T-helper 22 cell (primary cell): ENCODE measurements at places on chromosomes 5 and 9.

GRCh38 chr5:107541400-107541799 is 129.3 kb downstream of the EFNA5 start:
- DNase-seq: no peak

GRCh38 chr5:32928761-32929160 is 217.6 kb downstream of the NPR3 start:
- DNase-seq: no peak

DNA sequence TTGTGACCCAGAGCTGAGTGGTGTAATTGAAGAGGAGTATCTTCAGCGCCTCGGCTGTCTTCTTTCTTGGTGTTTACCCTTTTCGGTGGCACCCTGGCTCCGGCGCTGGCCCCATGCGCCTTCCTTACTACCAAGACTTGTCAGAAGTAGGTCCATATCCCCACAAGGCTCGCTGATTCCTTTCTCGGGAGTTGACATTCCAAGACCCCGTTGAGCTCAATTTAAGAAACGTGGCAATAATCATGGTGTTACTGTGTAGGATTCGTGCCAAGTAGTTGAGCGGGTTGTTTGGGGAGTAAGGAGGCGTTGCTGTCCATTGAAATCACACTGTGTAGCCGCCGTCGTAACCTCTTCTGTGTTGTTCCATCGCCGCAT is 795 bp downstream of the NDUFAF2 start:
- no peak for DNase-seq

- DNase-seq: no peak
Measured at GRCh38 chr5:65468633-65469032, 13.1 kb downstream of the ADAMTS6 start.

DNA sequence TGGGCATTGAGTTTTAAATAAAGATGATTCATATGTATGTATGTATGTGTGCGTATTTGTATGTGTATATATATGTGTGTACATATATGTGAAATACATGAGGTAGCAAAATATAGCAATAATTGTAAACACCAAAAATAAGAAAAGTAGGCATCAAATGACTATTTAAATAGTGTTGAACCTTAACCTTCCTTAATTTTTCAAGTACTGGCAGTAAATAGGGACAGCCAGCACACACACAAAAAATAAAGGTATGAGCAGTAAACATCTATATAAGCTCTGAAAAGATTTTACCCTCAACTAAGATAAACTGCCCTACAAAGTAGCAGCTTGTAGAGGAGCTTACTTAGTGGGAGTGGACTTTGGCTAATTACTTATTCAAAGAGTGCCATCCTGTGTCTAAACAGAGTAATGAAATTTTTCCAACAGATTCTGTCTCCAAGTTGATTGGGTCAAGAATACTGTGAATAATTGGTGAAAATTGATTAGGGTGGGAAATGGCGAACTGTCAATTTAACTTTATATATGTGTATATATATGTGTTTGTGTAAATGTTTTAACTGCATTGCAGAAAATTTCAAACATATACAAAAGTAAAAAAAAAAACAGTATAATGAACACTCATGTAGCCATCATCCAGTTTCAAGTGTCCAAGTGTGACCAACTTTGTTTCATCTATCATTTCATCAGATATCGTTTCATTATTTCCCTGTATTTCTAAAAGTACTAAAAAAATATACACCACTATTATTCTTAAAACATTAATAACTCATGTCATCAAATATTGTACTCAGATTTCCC is 2.0 kb upstream of the ADAMTS6 start:
- DNase-seq: no peak

- no peak for DNase-seq
Measured at GRCh38 chr5:32126691-32127090, 47.4 kb downstream of the GOLPH3 start.

- DNase-seq: no peak
Measured at GRCh38 chr5:112338681-112339337, 80.3 kb downstream of the EPB41L4A start.

DNA sequence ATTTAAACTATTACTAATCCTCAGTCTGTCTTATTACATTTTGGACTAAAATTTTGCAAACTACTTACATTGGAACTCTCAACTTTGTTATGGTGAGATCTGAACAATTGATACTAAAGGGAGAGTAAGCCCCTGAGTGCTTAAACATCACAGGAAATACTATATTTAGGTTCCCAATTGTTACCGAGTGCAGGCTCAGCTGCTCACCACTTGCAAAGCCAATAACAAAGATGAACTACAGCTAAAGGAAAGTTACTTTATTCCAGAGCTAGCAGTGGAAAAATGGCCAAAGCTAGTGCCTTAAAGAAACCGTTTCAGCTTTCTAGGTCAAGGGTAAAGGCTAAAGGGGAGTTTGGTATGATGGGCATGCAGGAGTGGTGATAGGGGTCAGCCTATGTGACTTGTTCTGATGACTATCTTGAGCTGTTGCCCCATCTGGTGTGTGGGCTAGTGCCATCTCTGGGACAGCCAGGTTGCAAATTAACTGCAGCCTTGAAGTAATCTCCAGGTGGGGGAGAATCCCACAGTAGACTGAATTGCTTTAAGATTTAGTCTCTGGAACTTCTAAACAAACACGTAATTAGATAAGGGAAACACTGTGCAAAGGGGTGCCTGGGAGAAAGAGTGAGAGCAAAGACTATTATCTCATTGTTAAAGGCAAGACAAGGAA is 7.8 kb upstream of the NDUFB6 start:
- DNase-seq: no peak

DNA sequence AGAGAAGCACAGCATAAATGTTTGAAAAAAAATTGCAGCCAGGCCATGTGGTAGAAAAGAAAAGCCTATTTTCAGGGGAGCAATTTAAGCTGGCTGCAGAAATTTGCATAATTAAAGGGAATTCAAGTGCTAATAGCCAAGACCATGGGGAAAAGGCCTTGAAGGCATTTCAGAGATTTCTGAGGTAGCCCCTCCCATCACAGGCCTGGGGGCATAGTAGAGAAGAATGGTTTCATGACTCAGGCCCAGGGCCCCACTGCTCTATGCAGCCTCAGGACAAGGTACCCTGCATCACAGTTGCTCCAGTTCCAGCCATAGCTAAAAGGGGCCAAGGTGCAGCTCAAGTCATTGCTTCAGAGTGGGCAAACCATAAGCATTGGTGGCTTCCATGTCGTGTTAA is 1416.0 kb downstream of the EFNA5 start:
- no peak for DNase-seq

DNA sequence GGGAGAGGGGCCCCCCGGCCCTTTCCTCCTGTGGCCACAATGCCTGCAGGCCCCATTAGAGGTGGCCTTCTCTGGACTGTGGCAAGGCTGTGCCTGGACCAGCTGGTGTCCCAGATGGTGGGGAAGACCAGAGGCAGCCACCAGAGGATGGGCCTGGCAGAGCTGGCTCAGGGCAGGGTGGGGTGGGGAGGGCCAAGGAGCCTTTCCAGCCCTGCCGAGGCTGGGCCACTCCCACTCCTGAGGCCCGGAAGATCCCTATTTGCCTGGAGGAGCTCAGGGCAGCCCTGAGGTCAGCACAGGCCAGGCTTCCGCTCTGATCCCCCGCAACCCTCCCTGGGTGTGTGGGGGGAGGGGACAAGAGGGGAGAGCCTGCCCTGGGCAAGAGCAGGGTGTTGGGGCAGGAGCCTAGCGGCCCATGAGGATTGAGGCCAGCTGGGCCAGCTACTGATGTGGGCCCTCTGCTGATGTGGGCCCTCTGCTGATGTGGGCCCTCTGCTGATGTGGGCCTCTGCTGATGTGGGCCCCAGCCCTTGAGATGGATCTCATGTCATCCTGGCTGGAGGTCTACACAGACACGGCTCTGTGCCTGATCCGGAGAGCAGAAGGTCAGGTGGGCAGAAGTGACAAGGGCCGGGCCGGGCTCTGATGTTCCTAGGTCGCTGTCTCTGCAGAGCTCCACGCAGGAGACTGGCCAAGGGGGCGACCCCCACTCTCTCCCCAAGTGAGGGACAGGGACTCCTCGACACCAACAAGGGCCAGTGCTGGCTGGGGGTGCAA is 6.0 kb downstream of the MRPS2 start:
- no peak for DNase-seq

DNA sequence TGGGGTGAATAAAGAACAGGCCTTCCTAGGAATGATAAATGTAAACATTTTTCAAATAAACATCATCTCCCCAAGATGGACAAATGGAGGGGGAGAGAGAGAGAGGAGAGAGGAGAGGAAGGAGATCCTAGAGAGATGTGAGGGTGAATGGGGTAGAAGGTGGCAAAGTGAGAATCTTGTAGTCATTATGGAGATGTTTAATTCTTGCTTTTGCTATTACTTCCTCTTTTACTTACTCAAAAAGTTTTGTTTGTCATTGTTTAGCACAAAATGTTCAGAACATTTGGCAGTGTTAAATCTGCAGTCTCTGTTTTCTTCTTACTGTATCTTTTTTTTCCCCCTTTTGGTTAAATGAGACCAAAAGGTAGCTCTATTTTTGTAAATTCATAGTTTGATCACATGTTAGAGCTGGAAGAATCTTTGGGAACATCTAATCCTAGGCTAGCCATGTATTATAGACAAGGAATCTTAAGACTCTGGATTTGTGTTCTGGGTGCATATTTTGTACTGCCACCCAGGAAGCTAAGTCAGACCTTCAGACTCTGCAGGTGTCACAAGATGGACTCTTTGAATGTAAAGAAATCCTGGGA is 266.1 kb downstream of the NTRK2 start:
- no peak for DNase-seq

- DNase-seq: peak; percentile 54
Measured at GRCh38 chr5:99060306-99061261, 131.8 kb upstream of the CHD1 start.

DNA sequence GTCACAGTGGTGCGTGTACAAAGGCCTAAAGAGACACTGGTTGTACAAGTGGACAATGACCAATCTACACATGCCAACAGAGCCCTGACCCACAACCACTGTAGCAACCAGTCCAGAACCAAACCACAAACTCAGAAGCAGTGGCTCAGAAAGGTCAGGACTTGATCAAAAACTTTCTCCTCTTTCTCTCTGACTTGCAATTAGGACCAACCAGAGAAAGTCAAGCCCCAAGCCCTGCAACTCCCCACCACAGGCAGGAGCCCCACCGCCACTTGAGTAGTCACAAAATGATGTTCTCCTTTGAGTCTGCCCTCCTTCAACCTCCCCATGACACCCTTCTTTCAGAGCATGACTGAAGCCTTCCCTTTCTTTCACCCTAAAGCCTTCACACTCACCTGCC is 291.8 kb downstream of the CDH10 start:
- no peak for DNase-seq

DNA sequence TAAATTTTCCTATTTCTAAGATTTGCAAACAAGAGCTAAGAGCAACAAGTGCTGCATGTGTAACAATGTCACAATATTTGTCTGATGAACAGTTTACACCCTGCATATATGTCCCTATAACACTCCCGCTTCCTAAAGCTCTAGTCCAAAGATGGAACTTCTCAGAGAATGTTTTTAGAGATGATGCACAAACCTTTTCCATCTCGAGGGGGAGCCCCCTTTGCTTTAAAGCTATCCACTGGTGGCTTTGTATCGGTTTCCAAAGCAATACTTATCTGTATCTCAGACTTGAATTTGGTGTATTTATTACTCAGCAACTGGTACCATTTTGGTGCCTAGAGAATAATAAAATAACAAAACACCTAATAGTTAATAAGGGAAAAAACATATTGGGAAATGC is 11.0 kb downstream of the CEP120 start:
- DNase-seq: no peak

DNA sequence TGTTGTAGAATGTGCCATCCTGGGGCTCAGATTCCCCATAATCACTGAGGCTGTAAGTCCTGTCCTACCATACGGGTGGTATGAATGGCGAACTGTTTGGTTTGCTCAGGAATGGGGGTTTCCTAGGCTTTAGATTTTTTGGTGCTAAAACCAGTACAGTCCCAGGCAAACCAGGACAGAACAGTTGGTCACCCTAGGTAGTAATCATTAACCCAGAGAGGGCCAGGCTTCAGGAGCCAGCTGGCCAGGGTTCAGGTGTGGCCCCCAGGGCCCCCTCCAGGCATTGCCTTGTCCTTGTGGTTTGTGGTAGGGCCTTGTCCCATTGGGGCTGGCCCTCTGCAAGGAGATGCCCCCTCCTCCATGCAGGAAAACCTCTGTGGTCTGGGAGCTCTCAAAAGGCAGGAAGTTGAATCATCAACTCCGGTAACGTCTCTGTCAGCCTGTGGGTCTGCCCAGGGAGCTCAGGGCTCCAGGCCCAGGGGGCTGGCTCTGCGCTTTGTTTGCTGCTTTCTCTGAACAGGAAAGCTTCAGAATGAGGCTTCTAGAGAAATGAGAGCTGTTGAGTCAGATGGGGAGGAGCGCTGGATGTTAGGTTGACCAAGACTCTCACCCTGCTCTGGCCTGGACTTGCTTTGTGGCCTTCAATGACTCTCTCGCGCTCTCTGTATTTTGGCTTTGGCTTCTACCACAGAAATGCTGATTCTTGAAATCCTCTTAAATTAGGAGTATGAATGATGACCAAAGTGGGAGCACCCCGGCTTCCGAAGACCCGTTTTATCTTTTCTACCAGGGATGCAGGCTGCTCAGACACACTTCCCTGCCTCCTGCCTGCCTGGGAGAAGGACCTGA is 22.2 kb upstream of the JADE2 start:
- peak; percentile 44 for DNase-seq

DNA sequence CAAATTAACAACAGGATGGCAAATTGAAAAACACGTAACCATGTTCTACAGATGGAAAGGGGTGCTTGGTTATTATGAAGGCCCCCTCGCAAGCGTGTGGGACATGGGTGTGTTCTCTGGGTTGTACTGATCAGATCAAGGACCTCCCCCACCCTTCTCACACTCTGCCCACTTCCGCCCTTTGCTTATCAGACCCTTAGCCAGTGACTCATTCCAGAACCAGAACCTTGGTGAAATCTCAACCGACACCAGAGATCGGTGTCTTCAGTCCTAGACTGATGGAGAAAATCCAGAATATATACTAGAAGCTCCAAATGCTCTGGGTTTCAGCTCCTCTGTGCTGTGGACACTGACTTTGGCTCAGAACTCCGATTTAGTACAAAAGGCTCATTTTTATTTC is 64.9 kb downstream of the PTTG1 start:
- peak; percentile 43 for DNase-seq

DNA sequence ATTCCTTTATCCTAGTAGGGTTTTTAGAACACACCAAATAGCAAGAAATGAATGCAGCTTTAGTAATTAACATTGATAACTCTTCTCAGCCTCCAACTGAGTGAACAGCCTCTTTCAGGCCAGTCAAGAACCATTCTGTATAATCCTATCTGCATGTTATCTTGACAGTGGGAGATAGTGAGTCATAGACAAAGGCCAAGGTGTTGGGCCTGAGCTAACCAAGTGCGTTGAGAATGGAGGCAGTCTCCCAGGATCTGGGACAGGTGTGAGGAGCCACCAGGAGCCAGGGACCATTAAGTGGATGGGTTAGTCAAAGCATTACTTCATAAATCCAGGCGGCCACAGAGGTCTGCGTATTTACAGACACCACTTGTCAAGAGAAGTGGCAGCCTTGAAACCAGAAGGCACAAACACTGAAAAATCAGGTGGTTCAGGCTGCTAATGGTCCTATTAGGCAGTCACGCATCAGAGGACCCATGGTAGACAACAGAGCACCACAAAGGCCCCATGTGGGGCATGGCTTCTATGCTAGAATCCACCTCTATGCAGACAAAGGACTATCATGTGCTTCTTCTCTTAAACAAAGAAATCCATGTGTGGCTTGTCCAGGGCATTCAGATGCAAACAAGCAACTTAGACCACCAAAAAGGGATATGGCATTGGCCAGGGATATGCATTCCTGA is 409.7 kb upstream of the PIK3R1 start:
- DNase-seq: no peak
